ENCODE measurements at places on chromosomes 7 and 10.

DNA sequence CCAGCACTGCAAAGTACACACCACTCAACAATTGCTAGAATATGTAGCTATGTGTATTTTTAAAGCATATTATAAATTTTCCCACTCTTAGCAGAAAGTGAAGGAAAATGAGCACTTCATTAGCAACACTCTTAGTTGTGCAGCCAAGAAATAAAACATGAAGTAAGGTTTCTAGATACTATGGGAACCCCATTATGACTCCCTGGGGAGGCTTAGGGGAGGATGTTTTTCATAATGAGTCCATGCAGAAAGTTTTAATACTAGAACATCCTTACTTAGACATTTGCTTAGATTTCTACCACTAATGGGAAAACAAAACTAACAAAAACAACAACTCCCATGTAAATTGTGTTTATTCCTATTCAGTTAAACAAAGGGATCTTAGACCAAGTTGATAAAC is 148.4 kb upstream of the HDAC9 start:
- DNase-seq, result no peak

DNA sequence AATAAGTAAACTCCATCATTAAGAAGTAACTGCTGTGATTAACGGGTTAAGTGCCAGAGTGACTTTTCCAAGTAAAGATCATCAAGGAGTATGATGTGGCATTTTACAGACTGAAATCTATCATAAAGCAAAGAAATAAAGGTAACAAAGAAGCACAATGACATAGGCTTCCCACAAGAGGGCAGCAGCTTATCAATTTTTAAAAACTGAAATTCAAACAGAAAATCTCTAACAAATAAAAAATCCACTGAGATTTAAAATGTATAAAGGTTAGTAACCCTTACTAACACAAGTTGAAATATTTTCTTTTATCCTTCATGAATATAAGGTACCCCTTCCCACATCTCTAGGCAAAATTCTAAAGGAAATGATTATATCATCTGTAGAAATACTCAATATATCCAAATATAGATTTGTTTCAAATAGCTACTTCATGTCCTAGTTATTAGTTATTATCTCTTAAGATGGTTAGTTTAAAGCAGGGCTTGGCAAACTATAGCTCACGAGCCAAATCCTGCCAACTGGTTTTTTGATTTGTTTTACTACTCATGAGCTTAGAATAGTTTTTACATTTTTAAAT is 29.2 kb downstream of the FAM3C start:
- DNase-seq, result no peak

- no peak for DNase-seq
Measured at GRCh38 chr7:135811506-135811905, 62.9 kb upstream of the FAM180A start.

- DNase-seq, result no peak
Measured at GRCh38 chr7:156751319-156751718, 110.7 kb downstream of the RNF32 start.

DNA sequence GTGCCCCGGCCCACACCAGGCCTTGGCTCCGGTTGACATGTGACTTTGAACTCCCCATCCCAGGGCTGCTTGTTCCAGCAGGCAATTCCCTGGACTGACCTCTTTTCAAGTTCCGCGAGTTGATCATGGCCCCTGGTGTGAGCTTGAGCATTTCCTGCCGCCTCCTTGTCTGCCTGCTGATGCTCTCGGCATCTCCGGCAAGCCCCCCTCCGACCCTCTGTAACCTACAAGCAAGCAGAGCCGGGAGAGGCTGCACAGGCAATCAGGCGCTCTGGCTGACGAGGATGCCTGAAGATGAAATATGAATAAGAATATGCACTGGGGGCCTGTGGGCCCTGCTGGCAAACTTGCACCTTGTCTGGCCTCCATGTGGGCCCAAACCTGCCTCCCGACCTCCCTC is 304.9 kb upstream of the MKI67 start:
- no peak for DNase-seq

GRCh38 chr10:118754229-118754555 is 578 bp downstream of the CACUL1 start:
- no peak for DNase-seq

DNA sequence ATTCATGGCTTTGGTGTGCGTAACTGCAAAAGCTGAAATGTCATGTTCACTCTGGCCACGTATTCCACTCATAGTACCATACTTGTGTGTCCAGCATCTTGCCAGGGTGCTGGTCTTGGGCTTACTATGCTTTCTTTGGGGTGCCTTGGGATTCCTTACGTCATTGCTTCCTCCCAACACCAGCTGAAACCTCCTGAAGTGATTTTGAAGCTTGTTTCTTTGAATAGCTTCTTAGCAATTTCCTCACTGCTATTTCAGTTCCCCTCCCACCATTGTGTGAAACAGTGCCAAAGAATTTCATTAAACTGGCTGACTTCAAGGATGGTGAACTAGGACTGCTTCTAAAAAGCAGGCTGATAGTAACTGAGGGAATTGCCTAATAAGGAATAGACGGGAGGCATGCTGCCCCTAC is 36.9 kb downstream of the ENTPD1 start:
- DNase-seq, result no peak

- no peak for DNase-seq
Measured at GRCh38 chr7:27739301-27739908, 557 bp upstream of the TAX1BP1 start.

DNA sequence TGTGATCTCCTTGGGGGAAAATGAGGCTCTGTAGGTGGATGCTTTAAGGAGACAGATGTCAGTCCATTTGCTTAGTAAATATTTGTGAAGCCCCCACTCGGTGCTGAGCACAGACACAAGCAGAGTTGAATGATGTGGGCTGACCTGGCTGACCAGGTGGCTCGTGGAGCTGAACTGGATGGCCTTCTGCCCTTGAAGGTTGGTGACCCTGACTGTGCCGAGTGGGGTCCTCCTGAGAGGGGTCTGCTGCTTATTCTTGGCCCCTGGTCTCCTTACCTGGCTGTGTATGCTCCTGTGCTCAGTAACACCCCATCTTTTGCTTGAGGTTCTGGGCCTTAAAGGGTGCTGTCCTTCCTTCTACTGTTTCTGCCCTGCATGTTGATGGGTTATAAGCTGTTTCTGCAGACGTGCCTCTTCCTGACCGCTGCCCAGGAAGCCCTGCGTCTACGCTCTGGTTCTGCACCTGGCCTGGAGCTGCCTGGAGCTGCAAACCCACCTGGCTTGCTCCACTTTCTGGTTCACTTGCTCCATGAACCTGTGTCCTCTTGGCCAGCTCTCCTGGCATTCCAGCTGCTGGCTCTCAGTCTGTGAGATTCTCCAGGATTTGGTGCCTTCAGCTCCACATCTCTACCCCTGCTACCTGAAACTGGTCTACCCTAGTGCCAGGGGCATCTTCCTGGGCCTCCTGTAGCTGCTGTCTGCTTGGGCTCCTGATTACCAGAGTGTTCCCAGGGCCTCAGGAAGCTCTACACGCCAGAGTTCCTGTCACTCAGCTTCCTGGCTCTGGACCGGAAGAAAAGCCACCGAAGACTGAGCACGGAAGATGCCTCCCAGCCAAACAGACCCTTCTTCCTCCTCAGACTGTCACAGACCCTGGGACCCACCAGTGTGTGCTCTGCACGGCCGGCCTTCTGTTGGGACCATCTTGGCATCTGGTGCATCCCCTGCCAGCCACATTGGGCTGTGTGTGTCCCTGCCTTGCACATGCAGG is 76.5 kb downstream of the ADCY1 start:
- no peak for DNase-seq

GRCh38 chr10:17431871-17432311 is 22.5 kb downstream of the ST8SIA6 start:
- DNase-seq, result no peak

GRCh38 chr10:132961787-132962622 is 19.6 kb upstream of the CFAP46 start:
- peak; percentile 24 for DNase-seq

- DNase-seq, result no peak
Measured at GRCh38 chr10:127259347-127259746, 63.0 kb upstream of the INSYN2A start.

GRCh38 chr7:94907811-94908322 is 473 bp downstream of the PPP1R9A start:
- DNase-seq, result no peak

- DNase-seq, result no peak
Measured at GRCh38 chr7:113198226-113198625, 79.9 kb upstream of the SMIM30 start.

DNA sequence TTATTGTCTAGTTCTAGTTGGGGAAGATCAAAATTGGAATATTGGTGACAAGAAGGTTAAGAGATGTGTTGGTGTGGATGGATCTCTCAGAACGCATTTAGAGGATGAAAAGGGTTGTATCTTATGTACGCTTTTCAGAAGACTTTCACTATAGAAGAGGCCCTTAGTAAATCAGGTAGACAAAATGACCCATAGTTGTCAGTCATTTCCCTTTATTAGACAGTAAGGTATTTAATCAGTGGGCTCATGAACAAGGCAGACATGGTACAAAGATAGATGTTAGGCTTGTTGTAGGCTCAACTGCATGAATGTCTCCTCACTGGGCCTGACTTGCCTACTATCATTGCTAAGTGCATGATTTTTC is 359.2 kb downstream of the PHF14 start:
- DNase-seq, result no peak

DNA sequence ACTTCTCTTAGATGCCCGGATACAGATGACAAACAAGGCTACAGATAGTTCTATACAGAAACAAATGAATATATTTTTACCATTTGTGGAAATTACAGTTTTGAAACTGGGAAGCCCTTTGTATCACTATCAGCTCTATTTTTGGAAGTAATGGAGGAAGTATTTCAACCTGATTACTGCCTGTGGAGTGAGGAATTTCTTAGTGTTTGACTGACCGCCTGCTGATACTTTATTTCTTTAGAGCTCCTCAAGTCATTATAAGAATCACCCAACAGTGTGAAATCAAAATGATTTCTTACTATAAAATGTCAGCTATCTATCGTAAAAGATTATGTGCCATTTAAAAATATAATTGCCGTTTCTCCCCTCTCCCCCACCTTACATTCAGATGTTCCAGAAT is 290.9 kb downstream of the SDK1 start:
- no peak for DNase-seq

DNA sequence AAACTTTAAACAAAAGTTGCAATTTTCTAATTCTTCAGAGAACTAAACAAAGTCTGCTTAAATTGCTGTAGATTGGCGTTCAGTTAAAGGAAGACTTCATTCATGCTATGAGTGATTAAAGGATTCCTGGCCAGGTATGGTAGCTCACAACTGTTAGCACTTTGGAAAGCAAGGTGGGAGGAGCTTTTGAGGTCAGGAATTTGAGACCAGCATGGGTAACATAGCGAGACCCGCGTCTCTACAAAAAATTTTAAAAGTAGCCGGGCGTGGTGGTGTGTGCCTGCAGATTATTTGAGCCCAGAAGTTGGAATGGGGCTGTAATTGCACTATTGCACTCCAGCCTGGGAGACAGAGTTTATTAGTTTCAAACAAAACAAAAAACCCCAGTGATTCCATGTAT is 13.5 kb upstream of the SCRN1 start:
- no peak for DNase-seq

GRCh38 chr7:47763063-47763974 is 181.4 kb upstream of the TNS3 start:
- no peak for DNase-seq

DNA sequence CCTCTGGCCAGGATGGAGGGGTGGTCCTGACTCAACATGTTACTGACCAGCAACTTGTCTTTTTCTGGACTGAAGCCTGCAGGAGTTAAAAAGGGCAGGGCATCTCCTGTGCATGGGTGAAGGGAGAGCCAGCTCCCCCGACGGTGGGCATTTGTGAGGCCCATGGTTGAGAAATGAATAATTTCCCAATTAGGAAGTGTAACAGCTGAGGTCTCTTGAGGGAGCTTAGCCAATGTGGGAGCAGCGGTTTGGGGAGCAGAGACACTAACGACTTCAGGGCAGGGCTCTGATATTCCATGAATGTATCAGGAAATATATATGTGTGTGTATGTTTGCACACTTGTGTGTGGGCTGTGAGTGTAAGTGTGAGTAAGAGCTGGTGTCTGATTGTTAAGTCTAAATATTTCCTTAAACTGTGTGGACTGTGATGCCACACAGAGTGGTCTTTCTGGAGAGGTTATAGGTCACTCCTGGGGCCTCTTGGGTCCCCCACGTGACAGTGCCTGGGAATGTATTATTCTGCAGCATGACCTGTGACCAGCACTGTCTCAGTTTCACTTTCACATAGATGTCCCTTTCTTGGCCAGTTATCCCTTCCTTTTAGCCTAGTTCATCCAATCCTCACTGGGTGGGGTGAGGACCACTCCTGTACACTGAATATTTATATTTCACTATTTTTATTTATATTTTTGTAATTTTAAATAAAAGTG is 6.0 kb downstream of the PLAU start:
- DNase-seq, result no peak

- no peak for DNase-seq
Measured at GRCh38 chr10:115321360-115321759, 228.2 kb downstream of the ATRNL1 start.

DNA sequence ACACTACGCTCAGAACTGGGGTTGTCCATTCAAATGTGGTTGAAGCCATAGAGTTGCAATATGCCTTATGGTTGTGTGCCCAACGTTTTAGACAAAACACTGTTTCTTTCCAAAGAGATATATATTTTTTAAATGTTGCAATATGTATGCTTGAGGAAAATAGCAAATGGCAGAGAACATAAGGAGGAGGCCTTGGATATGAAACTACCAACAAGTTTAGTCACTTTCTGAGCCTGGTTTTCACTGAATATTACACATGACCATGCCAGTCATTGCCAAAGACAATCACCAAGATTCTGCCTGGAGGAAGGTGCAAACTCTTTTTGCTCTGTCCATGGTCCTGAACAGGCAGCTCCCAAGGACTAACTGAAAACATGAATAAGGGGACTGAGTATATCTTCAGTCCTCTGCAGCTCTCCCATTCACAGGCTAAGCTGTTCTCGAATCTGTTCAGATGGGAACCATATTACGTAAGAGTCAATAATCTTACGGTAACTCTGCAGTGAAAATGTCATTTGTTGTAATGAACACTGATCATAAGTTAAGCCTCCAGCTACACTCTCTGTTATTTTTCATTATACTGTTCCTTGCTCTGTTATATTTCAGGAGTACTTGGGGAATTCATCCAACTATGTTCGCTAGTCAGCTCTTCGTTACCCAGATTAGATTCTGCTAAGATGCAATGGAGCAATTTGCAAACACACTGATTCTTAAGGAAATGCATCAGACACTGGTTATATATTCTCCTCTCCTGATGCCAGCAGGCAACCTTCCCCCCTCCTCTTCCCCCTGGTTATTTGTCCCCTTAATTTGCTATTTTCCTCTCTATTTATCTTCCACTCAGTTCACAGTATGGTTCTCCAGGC is 90.7 kb upstream of the C1QL3 start:
- no peak for DNase-seq

- DNase-seq, result no peak
Measured at GRCh38 chr10:78952030-78952429, 116.7 kb upstream of the ZMIZ1 start.

GRCh38 chr10:75487087-75487754 is 55.8 kb downstream of the LRMDA start:
- DNase-seq, result no peak

- no peak for DNase-seq
Measured at GRCh38 chr10:513393-513792, 176.1 kb downstream of the DIP2C start.

- no peak for DNase-seq
Measured at GRCh38 chr10:54081950-54082349, 719.1 kb downstream of the PCDH15 start.

- DNase-seq, result no peak
Measured at GRCh38 chr7:84219310-84219709, 24.7 kb upstream of the SEMA3A start.

GRCh38 chr7:141511676-141512396 is 39.4 kb upstream of the AGK start:
- DNase-seq, result no peak

Measured in stimulated activated CD8-positive, alpha-beta memory T cell treated with anti-CD3 and anti-CD28 coated beads, Interleukin-4, amount 100 ng/mL, for 4 hours (primary cell).